ENCODE measurements at places on chromosomes 11 and 22.

GRCh38 chr11:126604461-126604860 is 249.0 kb downstream of the ST3GAL4 start:
- DNase-seq, result no peak

DNA sequence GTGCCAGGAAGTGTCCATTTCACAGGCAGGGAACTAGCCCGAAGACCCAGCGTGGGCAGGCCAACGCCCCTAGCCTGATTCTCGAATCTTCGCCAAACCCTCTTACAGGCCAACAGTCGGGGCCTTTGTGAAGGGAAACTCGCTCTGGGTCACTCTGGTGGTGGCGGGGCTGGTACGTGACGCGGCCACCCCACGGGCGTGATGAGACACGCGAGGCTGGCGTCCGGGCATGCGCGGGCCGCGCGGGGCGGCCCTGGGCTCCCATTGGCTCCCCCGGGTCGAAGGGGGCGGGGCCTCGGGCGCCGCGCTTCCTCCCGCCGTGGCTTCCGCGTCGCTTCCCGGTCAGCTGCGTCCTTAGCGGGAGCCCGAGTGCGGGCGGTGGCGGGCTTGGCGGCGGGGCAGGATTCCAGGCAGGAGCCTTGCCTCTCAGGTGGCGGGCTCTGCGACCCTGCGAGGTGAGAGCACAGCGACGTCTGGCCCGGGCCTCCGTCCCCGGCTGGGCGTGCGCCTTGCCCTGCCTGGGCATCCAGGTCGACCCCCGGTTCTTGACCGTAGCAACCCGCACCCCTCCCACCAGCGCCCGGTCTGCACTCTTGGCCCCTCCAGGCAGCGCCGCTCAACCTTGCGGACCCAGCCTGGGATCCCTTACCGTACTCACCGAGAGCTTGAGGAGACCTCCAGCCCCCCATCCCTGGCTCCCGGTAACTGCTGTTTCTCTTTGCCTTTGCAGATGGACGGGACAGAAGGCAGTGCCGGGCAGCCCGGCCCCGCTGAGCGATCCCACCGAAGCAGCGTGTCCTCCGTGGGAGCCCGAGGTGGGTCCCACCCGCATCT is at the start of gene FRMD8:
Gene FRMD8 (plus strand): TSS at position 331 of the 834 bp plus-strand sequence. CDS start 400 bp downstream, at position 731.
- DNase-seq, result peak; percentile 76

DNA sequence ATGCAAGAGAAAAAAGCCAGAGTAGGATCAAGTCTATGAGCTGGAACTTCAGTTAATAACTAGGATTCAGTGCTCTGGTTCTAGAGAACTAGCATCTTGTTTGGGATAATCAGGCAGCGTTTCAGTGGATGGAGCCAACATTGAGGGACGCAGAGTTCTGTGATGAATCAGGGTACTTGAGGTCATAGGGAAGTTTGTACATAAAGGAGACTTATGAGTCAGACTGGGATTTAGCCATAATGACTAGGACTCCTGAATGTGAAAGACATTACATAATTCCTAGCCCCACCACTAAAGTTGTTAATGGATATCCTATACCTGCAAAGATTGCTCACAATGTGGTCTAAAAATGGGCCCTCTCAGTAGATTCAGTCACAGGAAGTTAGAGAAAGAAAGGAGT is 6.8 kb downstream of the SLN start:
- peak; percentile 90 for DNase-seq

- DNase-seq, result peak; percentile 61
These were observed 34.2 kb upstream of the VPREB1 start for GRCh38 chr22:22210375-22210774.

DNA sequence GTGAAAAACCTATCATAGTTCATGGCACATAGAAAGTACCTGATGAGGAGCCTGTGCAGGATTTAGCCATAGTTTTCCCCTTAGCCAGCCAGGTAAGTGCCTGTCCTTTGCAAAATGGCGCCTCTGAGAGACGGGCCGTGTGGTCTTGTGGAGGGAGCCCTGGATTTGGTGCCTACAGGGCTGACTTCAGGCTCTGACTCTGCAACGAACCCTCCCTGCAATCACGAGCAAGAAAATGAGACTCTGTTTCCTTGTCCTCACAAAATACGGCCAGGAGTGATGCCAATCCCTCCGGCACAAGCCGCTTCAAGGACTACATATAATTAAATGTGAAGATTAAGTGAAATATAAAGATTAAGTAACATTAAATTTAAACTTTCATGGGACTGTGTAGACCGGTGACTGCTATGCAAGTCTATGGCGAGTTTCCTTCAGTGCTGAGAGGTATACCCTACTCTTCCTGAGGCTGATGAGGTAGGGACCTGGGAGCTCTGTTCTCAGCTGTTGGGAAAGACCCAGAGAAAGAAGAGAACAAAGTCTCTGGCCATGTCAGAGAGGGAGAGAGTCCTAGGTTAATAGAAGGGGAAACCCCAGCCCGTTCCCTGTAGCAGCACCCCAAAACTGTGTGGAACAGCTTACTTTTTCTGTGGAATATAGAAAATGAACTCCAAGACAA is 6.1 kb upstream of the CXCR5 start:
- no peak for DNase-seq

DNA sequence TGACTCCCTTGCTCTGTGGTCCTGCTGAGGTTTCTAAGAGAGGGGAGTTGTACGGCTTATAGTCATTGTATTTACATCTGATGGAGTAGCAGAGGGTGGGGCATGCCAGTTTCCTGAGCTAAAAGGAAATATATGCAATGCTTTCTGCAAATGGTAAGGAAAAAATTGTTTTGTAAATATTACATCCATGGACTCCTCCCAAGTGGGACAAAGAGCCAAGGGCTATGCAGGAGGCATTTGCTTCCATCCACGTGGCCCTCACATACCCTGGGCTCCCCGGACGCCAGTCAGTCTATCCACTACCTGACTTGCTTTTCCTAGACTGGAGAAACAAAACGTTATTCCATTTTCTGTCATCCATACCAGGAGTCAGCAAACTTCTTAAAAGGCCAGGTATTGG is 59.7 kb upstream of the PITPNB start:
- DNase-seq, result no peak

DNA sequence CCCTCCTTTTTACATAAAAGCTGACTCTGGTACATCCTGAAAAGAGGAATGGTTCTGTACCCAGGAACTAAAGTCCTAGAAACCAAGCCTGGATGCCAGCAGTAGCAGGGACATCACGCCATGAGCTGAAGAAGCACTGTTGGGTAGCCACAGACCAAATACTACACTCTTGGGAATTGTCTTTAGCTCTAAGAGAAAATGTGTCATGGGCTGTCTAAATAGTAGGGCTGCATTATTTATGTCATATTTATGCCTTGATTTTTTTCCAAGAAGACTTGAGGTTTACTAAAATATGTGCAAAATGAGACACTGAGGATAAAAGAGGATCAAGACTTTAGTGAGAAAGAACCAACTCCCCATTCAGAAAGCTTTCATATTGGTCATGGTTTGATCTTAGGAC is 213.6 kb downstream of the RAB38 start:
- no peak for DNase-seq

- no peak for DNase-seq
These were observed 51.2 kb upstream of the CWF19L2 start for GRCh38 chr11:107508858-107509244.

Data from astrocyte of the spinal cord (primary cell).